ENCODE measurements at places on chromosomes 2 and 18.
A peak's percentile ranks its signal among the peaks of the same experiment; 100 is the strongest.

- H3K27me3 ChIP-seq: peaks cover 9% of the 10 kb centered on the region
- H3K36me3 ChIP-seq: no peaks in the 10 kb centered on the region
- no peak for DNase-seq
- H3K4me1 ChIP-seq: no peaks in the 10 kb centered on the region
Observed at GRCh38 chr2:110904779-110905148, 172.4 kb downstream of the ACOXL start.

GRCh38 chr18:60099709-60100108 is 199.9 kb downstream of the PMAIP1 start:
- no peak overlapping the region for H3K27ac ChIP-seq
- no peaks in the 10 kb centered on the region for H3K27me3 ChIP-seq
- H3K36me3 ChIP-seq: no peaks in the 10 kb centered on the region
- DNase-seq: no peak
- no peaks in the 10 kb centered on the region for H3K4me1 ChIP-seq
- no peak overlapping the region for H3K4me3 ChIP-seq

GRCh38 chr2:6800553-6800952 is 65.2 kb downstream of the CMPK2 start:
- no peaks in the 10 kb centered on the region for H3K36me3 ChIP-seq
- H3K27me3 ChIP-seq: no peaks in the 10 kb centered on the region
- DNase-seq: peak; percentile 18
- no peak overlapping the region for H3K4me3 ChIP-seq
- no peak overlapping the region for H3K27ac ChIP-seq

DNA sequence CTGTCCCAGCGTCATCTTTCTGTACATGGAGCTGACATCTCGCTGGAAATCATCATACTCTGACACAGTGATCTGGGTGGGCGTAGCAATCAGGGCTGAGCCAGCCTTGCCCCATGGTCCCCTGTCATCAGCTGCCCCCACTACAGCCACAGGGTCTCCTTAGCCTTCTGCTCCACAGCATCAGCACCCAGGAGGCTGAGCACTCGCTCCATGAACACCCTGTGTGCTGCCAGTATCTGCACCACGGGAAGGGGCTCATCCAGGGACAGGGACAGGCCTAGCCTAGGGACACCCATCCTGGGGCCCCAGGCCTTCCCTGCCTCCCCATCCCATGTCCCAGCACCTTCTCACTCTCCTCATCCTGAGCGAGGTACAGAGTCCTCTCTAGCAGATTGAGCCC is 11.4 kb downstream of the ALPG start:
- H3K27ac ChIP-seq: no peak overlapping the region
- H3K4me3 ChIP-seq: no peak overlapping the region
- H3K36me3 ChIP-seq: no peaks in the 10 kb centered on the region
- H3K4me1 ChIP-seq: no peaks in the 10 kb centered on the region
- DNase-seq: no peak
- peaks cover 59% of the 10 kb centered on the region for H3K27me3 ChIP-seq

GRCh38 chr2:45439788-45440773 is 171.0 kb downstream of the SRBD1 start:
- 0 out of 2 replicates have a peak, but pooled peaks cover 4% of the 10 kb centered on the region for H3K36me3 ChIP-seq
- H3K27ac ChIP-seq: no peak overlapping the region
- H3K4me1 ChIP-seq: peaks cover 37% of the 10 kb centered on the region
- DNase-seq: peak; percentile 30
- H3K27me3 ChIP-seq: no peaks in the 10 kb centered on the region

DNA sequence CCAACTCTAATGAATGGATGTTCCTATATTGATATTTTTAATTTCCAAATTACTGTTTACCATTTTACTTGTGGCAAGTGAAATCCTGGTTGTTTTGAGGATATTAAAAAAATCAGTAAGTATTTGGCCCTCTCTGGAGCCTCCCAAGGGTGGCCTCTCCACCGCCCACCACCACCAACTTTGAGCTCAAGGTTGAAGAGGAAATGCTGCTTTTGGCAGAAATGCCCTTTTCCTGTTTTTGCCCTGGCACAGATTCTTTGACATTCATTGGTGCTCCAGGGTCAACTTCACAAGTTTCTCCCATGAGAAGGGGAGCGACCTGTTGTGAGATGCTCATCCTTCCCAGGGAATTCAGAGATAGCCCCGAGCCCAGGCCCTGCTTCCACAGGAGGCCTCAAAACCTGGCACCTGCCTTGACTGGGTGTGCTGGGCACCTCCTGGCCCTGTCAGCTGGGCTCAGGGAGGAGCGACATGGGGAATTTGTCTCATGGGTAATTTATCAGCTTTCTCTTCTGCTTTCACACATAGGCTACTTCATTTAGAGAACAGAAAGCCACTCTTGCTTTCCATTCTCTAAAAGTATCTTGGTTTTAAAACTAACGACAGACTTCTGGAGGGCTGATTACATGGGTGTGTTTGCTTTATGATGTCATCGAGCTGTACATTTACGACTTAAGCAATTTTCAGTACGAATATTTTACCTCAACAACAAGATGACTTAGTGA is 6.9 kb downstream of the CD8A start:
- no peak for DNase-seq
- no peaks in the 10 kb centered on the region for H3K4me1 ChIP-seq
- H3K27me3 ChIP-seq: peaks cover 17% of the 10 kb centered on the region
- no peak overlapping the region for H3K27ac ChIP-seq

DNA sequence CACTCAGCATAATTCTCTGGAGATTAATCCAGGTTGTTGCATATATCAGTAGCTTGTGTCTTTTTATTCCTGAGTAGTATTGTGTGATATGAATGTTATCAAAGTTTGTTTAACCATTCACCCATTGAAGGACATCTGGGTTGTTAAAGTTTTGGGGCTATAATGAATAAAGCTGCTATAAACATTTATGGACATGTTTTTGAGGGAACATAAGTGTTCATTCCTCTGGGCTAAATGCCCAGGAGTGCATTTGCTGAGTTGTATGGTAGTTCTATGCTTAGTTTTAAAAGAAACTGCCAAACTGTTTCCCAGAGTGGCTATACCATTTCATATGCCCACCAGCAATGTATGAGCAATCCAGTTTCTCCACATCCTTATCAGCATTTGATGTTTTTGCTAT is 21.8 kb upstream of the KCNJ13 start:
- H3K4me1 ChIP-seq: no peaks in the 10 kb centered on the region
- no peak for DNase-seq
- no peaks in the 10 kb centered on the region for H3K27me3 ChIP-seq

DNA sequence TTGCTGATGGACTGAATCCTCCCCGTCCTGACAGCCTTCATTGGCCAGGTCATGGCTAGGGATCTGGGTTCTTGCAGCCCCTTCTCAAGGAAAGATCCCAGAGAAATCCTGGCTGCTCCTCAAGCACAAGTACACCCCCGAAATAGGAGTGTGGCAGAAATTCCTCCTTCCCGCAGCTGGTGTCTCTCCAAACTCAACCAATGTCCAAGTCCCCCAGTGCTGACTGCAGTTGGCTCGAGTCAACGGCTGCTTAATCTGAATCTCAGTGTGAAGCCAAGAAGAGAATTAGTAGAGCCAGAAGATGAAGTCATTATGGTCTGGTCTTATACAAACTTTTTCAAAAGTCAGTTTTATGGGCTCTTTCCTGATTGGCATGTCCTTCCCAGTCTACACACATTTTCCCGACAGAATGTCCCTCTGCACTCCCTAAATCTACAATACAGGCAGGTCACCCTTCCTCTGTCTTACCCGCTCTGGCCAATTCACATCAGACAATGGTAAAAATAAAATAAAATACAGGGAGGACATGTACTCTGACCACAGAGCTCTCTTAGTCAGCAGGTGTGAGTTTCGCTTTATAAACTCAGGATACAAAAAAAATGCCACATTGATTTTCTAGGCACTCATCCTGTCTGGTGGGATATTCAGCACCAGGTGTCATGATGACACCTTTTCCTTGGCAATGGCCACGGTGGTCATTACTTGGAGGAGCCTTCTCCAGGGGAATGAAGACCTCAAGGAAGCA is 76.9 kb upstream of the PAPOLG start:
- DNase-seq: no peak
- no peak overlapping the region for H3K27ac ChIP-seq
- H3K36me3 ChIP-seq: no peaks in the 10 kb centered on the region
- H3K4me3 ChIP-seq: no peak overlapping the region

- no peak for DNase-seq
- no peaks in the 10 kb centered on the region for H3K36me3 ChIP-seq
- H3K4me3 ChIP-seq: no peak overlapping the region
- H3K4me1 ChIP-seq: no peaks in the 10 kb centered on the region
Observed at GRCh38 chr2:6369266-6369665, 496.4 kb downstream of the CMPK2 start.

DNA sequence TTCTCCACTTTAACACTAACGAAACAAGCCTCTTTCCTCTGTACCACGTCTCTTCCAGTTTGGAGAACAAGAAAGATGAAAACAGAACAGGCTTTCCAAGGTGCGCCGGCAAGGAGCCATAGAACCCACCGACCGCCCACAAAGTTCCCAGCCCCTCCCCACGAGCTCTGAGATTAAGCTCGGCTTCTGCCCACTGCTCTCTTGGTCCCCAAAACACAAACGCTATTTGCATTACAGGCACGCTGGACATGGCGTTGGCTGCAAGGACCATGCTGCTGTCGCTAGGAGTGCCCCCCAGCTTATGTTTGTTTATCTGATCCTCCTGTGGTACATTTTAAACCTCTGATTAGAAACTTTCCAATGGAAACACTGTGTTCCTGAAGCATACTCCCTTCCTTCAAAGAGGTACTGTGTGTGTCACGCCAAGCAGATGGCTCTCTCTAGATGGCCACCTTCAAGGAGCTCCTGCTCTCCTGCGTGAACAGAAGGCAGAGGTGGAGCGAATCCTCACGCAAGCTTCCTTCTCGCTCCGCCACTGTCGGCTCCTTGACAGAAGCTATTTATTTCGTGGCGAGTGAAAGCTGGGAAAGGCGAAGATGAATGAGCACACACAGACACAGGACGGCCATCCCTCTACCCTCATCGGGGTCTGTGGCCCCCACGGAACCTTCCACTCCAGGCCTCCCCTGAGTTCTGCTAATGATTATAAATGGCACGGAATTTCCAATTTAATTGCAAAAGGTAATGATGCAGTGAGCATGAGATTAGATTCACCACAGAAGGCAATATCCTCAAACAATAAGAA is 166.2 kb downstream of the EIPR1 start:
- no peaks in the 10 kb centered on the region for H3K4me1 ChIP-seq
- no peaks in the 10 kb centered on the region for H3K36me3 ChIP-seq
- no peaks in the 10 kb centered on the region for H3K27me3 ChIP-seq
- no peak for DNase-seq
- H3K27ac ChIP-seq: no peak overlapping the region
- no peak overlapping the region for H3K4me3 ChIP-seq

DNA sequence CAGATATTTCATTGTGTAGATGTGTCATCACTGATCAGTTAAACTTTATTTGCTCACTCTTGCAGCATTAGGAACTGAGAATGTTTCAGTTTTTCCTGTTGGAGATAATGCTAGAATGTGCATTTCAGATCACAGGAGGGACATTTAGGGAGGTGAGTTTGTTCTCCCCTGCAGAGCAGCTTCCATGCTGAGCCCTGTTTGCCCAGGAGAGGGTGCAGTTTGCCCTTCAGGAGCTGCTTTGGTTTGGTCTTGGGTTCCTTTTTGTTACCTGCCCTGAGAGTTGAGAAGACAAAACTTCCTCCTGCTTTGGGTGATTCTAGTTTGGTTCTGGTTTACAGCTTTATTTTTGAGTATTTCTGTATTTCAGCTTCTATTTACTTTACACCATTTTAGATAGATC is 49.9 kb downstream of the DGKD start:
- no peak overlapping the region for H3K4me3 ChIP-seq
- H3K4me1 ChIP-seq: no peaks in the 10 kb centered on the region
- no peaks in the 10 kb centered on the region for H3K27me3 ChIP-seq
- H3K27ac ChIP-seq: no peak overlapping the region
- H3K36me3 ChIP-seq: no peaks in the 10 kb centered on the region
- DNase-seq: peak; percentile 52

DNA sequence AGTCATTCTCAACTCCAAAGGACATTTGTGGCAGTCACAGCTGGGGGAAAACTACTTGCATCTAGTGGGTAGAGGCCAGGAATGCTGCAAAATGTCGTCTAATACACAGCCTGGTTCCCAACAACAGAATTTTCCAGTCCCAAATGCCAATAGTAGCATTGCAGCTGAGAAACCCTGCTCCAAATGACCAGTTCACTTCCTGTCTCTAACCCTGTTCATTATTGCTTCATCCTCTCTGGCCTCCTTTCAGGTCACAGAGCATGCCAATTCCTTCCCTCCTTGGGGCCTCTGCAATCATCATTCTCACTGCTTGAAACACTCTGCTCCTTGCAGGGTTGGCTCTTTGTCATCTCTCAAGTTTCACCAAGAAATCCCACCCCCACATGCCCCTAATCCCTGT is 139.1 kb downstream of the IRS1 start:
- H3K4me3 ChIP-seq: no peak overlapping the region
- DNase-seq: peak; percentile 91
- H3K4me1 ChIP-seq: peaks cover 32% of the 10 kb centered on the region
- H3K27me3 ChIP-seq: no peaks in the 10 kb centered on the region
- H3K36me3 ChIP-seq: no peaks in the 10 kb centered on the region

GRCh38 chr18:77714716-77715115 is 465.1 kb downstream of the GALR1 start:
- H3K4me1 ChIP-seq: no peaks in the 10 kb centered on the region
- H3K27me3 ChIP-seq: no peaks in the 10 kb centered on the region
- no peak overlapping the region for H3K4me3 ChIP-seq

- H3K4me1 ChIP-seq: peaks cover 4% of the 10 kb centered on the region
- no peak for DNase-seq
- no peak overlapping the region for H3K4me3 ChIP-seq
Observed at GRCh38 chr2:44932564-44933392, 8.7 kb upstream of the SIX3 start.

- no peaks in the 10 kb centered on the region for H3K36me3 ChIP-seq
- no peak overlapping the region for H3K27ac ChIP-seq
- H3K4me1 ChIP-seq: no peaks in the 10 kb centered on the region
- no peak for DNase-seq
- H3K27me3 ChIP-seq: no peaks in the 10 kb centered on the region
Observed at GRCh38 chr2:3307901-3308300, 69.7 kb downstream of the EIPR1 start.

DNA sequence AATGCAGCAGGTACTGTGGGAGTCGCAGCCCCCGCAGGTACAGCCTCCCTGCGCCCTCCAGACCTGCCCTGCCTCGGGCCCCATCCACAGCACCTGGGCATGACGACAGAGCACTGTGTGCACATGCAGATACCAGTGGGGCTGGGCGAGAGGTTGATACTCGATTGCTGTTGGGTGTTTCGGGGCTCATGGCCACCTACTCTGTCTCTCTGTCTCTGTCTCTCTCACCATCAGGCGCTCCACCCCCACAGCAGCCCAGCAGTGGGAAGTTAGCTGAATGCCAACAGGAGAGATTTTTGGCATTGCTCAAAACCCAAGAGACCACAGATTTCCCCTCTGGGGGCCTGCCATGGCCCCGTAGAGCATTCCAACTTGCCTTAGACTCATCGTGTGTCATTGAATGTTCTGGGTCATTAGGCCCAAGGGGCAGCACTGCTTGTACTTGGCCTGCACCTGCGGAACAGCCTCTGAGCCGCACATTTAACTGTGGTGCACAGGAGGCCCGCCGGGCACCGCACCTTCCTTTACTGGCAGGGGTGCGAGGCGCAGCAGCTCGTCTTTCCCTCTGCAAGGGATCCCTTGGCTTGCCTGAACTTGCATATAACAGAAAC is 18.8 kb downstream of the KCNIP3 start:
- peak; percentile 82 for DNase-seq
- no peaks in the 10 kb centered on the region for H3K36me3 ChIP-seq
- H3K4me3 ChIP-seq: no peak overlapping the region
- H3K27me3 ChIP-seq: no peaks in the 10 kb centered on the region
